ENCODE measurements at places on chromosomes 2 and 18.

DNA sequence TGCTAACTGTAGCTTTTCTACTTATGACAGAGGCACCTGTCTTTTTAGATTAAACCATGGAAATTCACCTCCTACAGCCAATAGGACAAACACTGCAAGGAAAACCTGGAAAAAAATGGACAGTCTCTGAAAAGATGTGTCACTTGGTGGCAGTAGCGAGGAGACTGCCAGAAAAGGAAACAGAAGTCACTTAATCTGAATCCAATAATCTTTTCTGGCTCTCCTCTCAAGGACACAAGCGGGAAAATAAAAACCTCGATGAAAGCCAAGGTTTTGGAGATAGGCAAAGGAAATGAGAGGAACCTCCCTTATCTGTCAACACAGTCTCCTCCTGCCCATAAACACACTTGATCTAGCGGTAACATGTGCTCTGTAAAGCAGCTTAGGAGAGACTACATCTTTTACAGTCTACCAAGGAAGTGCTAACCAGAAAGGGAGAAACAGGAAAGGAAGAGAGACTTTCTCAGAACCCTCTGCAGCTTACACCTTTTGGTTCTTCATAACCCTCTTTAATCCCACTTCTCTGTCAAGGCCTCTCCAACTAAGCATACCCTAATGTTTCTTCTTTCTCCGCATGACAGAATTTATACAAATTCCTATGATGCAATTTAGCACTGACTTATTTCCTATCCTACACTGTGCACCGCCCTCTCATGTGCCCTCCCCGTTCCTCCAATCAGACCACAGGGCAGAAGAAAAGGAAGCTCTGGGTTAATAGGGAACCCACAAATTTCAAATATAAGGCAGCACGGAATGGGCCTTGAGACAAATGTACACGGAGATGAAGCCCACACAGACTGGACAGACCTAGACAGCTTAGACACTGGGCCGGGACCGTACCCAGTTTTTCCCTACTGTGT lies 52.8 kb downstream of the CLASP1 start:
- DNase-seq: peak; percentile 29

GRCh38 chr2:28628506-28628905 lies 123.1 kb upstream of the PPP1CB start:
- no peak for DNase-seq

DNA sequence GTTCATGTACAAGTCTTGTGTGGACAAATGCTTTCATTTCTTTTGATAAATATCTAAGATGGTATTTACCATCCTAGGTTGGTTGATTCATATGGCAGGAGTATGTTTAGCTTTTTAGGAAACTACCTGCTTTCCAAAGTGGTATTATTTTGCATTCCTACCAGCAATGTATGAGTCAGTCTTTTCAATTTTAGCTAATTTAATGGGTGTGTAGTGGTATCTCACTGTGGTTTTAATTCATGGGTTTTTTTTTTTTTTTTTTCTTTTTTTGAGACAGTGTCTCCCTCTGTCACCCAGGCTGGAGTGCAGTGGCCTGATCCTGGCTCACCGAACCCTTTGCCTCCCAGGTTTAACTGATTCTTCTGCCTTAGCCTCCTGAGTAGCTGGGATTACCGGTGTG lies 4.2 kb downstream of the ZNF512 start:
- DNase-seq: no peak

DNA sequence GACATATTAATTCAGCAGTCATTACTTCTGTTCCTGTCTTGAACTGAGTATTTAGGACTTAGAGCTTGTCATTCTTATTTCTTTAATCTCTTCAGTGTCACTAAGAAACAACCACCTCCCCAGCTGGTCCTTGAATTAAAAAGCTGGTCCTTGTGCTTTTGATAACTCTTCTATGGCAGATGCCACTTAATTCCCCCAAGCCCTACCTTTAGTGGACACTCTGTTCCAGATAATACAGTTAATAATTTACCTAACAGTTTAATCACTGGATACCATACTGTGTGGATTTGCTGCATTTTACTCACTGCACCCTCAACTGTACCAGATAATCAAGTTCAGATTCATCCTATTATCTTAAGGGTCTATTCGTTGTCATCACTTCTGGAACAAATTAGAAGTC lies 73.1 kb downstream of the SKA1 start:
- DNase-seq: no peak

DNA sequence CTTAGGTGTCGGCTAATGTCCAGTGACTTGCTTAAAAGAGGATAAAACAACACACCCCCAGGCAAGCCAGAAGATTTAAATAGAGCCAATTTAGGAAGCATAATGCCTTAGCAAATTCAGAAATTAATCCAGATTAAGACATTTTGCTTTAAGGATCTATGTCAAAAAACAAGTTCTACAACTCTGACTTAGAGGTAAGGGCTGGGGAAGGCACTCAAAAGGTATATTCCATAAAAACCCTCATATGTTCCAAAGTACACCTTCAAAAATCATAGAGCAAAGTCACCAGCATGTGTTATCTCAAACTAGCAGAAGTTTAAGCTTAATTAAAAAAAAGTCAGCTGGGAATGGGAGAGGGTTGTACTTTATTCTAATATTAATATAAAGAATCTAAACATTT lies 206.4 kb downstream of the NOL4 start:
- no peak for DNase-seq

DNA sequence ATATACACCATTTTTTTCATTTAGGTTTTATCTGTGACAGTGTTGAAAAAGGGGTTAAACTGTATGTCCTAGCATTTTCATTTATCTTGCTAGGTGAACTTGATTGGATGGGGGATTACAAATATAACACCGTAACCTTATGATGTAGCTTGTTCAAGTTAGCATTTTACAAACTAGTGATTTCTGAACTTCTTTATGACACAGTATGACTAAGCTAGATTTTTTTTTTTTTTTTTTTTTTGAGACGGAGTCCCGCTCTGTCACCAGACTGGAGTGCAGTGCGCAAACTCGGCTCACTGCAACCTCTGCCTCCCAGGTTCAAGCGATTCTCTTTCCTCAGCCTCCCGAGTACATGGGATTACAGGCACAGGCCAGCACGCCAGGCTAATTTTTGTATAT lies 47.1 kb downstream of the KCMF1 start:
- no peak for DNase-seq

- no peak for DNase-seq
These were observed 33.2 kb upstream of the CCDC88A start for GRCh38 chr2:55452879-55453278.

GRCh38 chr2:42652086-42652485 lies 83.7 kb downstream of the MTA3 start:
- DNase-seq: no peak

DNA sequence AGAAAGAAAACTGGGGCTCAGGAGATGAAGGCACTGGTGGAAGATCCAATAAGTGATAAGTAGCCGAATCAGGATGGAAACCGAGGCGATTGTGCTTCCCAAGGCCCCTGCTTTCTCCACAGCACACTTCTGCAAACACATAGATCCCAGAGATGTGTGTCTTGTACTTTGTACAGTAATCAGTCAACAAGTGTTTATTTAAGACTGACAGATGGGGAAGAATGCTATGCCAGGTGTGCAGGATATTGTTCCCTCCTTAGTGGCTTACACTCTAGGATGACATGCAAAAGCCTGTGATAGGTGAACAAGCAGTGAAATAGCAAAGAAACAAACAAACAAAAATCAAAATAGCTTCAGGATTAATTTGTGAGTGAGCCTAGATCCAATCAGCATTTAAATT lies 116.6 kb downstream of the ACTR3 start:
- DNase-seq: no peak

- DNase-seq: no peak
These were observed 44.6 kb downstream of the SCN7A start for GRCh38 chr2:166449439-166449838.

GRCh38 chr2:196592911-196593881 lies 46.3 kb upstream of the CCDC150 start:
- peak; percentile 59 for DNase-seq

DNA sequence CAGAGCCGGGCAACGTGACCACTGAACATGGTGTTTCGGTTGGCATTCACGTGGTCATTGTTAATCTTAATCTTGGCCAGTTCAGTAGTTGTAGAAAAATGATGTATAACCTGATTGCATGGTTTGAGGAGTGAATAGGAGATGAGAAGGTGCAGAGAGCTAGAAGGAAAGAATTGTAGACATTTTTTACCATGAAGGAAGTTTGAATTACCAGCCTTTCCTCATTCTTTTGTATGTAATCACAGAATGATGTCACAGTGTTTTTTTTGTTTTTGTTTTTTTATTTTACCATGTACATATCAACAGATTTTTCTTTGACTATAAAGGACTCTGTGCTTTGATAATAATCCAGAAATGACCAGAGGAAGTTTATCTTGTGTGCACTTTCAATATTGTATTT lies 126.3 kb downstream of the LTBP1 start:
- DNase-seq: no peak

GRCh38 chr2:38116762-38117161 lies 40.8 kb upstream of the CYP1B1 start:
- DNase-seq: no peak

GRCh38 chr2:95275601-95276243 lies 1.5 kb downstream of the PROM2 start:
- DNase-seq: no peak

GRCh38 chr2:73821669-73822068 lies 7.1 kb upstream of the STAMBP start:
- no peak for DNase-seq

GRCh38 chr2:23219666-23220065 lies 165.3 kb upstream of the KLHL29 start:
- no peak for DNase-seq

GRCh38 chr2:241412144-241412543 lies 56.1 kb downstream of the FARP2 start:
- no peak for DNase-seq

- no peak for DNase-seq
These were observed 316.0 kb downstream of the MTX2 start for GRCh38 chr2:176585291-176585690.

DNA sequence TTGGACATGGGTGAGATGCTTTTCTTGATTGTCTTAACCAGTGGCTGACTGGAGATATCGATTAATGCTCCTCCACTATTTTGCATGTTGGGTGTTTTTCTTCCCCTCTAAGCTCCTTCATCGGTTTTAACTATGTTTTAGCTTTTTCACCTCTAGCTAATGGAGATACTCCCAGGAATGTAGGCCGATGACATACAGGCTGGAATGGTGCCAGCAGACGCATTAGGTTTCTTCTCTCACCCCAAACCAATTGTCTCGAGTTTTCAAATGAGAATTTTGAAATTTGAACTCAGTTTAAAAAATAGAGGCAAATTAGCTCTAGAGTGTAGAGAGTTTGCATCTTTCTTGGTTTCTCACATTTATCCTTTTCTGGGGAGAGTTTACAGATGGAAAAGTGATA lies 247.6 kb downstream of the RPRM start:
- no peak for DNase-seq

GRCh38 chr2:24856791-24857211 lies 63.2 kb downstream of the ADCY3 start:
- no peak for DNase-seq

- no peak for DNase-seq
These were observed 566.8 kb upstream of the NRP2 start for GRCh38 chr2:205115511-205115910.

DNA sequence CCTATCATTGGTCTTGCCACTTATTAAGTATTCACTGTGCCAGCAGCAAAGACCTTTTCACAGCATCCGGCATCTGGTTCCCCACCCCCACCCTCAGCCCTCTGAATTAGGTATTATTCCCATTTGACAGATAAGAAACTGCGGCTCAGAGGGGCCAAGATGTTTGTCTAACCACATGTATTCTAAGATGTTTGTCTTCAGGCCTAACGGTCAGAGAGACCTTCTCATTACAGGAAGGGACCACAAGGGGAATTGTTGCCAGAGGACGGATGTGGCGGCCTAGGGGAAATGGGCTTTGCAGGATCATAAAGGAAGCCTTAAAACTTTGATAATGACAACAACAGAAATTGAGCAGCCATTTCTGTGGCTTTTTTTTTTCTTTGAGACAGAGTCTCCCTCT lies 16.6 kb downstream of the NPPC start:
- no peak for DNase-seq

- DNase-seq: peak; percentile 48
These were observed 8.5 kb downstream of the RAB17 start for GRCh38 chr2:237581751-237582746.

DNA sequence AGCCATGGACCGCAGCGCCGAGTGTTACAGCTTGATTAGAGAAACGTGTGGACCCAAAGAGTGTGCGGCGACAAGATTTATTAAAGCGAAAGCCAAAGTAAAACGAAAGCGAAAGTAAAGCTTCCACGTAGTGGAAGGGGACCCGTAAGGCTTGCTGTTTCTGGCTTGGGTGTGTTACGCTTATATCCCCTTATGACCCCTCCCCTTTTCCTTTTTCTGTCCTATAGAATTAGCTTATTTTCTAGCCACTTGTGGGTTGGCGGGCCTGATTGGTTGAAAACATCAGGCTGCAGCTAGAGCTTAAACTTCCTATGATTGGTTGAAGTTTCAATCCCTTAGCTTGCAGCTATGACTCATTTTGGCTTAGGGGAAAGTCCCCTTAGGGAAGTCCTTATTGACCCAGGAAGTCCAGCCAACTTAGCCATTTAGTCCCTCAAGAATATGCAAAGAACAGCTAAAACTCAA lies 969.7 kb downstream of the DCDC2C start:
- no peak for DNase-seq

GRCh38 chr18:3441290-3441689 lies 8.7 kb upstream of the TGIF1 start:
- DNase-seq: no peak

- DNase-seq: no peak
These were observed 152.8 kb downstream of the SMAD2 start for GRCh38 chr18:47777626-47778025.

- DNase-seq: no peak
These were observed 324.5 kb upstream of the THUMPD2 start for GRCh38 chr2:40103590-40103989.

- DNase-seq: peak; percentile 46
These were observed 1.3 kb upstream of the TBC1D8 start for GRCh38 chr2:101152272-101153076.

GRCh38 chr2:62706721-62707521 lies 1.4 kb downstream of the EHBP1 start:
- no peak for DNase-seq

- no peak for DNase-seq
These were observed 448.1 kb downstream of the DCDC2C start for GRCh38 chr2:4151521-4151920.

DNA sequence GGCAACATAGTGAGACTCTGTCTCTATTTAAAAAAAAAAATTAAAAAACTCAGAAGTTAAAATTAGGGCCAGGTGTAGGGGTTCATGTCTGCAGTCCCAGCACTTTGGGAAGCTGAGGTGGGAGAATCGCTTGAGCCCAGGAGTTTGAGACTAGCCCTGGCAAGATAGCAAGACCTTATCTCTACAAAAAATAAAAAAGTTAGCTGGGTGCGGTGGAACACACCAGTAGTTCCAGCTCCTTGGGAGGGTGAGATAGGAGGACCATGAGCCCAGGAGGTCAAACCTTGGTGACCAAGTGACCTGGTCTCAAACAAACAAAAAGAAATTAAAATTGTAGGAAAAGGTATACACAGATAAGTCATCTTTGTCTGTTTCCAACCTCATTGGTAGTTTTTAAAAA lies 11.3 kb downstream of the TTLL4 start:
- DNase-seq: no peak
